Activated CD4-positive, CD25-positive, alpha-beta regulatory T cell treated with anti-CD3 and anti-CD28 coated beads, Interleukin-2, amount 50 U/mL, for 72 hours (primary cell): ENCODE measurements at places on chromosomes 11 and 22.

DNA sequence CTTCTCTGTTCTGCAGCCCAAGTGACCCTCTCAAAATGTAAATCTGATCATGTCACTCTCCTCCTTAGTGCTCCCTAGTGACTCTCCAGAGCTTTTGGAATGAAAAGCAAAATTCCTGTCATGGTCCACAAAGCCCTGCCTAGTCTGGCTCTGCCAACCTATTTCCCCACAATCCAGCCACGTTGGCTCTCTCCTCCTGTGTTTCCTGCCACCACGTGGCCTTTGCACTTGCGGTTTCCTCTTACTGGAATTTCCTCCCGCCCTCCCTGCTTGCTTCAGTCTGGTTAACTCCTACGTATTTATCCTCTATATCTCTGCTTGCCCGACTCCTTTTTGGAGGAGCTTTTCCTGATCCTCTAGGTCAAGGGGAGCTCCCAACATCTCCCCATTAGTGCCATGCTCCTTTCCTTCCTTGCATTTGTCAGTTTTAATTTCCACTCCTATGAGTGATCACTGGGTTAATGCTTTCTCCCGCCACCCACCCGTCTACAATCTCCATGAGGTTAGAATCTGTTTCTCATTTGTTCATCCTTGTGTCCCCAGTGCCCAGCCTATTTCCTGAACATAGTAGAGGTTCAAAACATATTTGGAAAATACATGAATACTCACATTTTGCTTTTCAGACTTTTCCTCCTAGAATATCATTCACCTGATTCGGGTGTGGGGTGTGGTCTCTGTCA, 11.5 kb downstream of the NNMT start:
- DNase-seq = no peak

DNA sequence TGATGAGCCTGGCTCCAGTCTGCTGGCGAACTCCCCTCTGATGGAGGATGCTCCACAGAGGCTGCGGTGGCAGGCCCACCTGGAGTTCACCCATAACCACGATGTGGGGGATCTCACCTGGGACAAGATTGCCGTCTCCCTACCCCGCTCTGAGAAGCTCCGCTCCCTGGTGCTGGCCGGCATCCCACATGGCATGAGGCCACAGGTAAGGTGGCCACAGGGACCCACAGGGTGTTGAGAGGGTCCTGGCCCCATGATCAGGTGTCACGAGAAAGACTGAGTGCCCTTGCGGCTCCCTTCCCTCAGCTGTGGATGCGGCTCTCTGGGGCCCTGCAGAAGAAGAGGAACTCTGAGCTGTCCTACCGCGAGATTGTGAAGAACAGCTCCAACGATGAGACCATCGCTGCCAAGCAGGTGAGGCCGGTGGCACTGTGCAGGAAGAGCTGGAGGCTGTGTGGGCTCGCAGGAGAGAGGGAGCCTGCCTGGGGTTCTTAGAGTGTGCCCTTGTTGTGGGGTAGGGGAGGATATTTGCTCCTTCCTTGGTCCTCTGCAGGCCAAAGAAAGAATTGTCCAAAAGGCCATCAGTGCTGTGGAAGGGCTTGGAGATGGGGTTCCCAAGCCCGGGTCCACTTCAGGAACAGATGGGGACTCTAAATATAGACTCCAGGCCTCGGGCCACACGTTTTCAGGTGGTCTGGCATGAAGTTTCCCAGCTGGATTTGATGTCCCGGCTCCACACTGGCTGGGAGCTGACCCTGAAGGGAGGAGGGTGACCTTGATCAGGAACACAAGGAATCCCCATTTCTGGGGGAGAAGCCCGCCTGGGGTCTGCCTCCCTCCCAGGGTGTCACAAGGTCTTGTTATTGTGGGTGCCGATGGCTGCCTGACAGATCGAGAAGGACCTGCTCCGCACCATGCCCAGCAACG, 34.1 kb downstream of the SGSM3 start:
- DNase-seq = no peak

DNA sequence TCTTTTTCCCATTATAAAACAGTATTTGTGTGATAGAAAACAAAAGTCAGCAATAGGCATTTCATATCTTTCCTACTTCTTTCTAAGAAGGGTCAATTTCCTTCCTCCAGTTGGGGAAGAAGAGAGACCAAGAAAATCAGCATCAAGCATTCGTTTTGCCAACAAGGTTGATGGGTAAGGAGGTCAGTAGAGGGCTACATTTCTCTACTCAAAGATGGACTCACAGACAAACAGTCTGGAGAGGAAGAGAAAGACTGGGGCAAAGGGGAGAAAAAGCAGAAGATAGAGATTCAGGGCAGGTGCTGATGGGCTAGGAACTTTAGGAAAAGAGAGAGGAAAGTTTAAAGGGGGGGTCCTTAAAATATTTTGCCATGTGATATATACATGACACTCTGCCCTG, 8.6 kb upstream of the MTNR1B start:
- no peak for DNase-seq

DNA sequence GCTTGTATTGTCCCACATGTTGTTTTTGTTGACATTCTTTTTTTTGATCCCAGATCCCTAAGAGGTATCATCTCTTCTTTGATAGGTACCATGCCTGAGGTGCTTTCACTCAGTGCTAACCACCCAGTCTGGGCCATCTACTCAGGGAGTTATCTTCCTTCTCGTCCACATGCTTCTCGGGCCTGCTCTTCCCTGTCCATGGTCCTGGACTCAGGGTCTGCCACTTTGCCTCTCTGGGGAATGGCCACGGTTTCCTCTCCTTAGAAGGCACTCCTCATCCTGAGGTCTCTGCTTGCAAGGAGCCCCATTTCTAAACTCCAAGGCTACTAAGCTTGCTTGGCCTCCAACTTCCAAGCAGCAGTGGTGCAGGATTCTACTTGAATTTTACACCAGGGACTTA, 227.0 kb upstream of the NCAM1 start:
- no peak for DNase-seq
